ENCODE measurements at places on chromosomes 11 and 22.
A peak's percentile ranks its signal among the peaks of the same experiment; 100 is the strongest.

- no peak for DNase-seq
These were observed 525.5 kb downstream of the SOX6 start for GRCh38 chr11:15830741-15831428.

DNA sequence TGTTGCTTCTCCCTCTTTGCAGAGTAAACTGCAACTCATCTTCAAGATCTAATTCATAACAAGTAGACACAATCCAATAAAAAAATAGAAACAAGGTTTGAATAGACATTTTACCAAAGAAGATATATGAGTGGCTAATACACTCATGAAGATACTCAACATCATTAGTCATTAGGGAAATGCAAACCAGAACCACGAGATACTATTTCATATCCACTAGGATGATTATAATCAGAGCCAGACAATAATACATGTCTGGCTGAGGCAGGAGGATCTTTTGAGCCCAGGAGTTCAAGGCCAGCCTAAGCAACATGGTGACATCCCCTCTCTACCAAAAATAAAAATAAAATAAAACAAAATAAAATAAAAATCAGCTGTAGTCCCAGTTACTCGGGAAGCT lies 85.0 kb downstream of the ATG16L2 start:
- no peak for DNase-seq

DNA sequence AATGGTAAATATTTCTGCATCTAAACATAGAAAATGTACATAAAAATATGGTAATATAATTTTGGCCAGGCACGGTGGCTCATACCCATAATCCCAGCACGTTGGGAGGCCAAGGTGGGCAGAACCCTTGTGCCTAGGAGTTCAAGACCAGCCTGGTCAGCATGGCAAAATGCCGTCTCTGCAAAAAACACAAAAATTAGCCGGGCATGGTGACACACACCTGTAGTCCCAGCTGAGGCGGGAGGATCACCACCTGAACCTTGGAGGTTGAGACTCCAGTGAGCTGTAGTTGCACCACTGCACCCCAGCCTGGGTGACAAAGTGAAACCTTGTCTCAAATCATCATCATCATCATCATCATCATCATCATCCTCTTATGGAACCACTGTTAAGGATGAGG lies 230.6 kb upstream of the NCAM1 start:
- DNase-seq = no peak

DNA sequence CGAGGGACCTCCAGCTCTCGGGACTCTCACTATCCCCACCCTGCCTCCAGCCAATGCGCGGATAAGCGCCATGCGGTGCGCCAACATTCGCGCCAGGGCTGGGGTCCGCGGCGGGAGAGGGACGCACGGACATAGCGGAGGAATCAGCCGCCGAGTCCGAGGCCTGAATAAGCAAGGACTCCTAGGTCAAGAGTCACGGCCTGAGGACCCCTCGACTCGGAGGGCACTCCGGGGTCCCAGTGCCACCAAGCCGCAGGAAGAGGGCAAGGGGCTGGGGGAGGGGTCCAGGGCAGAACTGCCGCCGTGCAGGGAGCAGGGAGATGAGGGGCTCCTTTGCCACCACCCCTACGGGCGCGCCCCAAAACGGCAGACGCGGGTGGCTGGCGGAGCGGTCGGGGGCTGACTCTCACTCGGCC lies 552 bp downstream of the DSCAML1 start:
- no peak for DNase-seq

DNA sequence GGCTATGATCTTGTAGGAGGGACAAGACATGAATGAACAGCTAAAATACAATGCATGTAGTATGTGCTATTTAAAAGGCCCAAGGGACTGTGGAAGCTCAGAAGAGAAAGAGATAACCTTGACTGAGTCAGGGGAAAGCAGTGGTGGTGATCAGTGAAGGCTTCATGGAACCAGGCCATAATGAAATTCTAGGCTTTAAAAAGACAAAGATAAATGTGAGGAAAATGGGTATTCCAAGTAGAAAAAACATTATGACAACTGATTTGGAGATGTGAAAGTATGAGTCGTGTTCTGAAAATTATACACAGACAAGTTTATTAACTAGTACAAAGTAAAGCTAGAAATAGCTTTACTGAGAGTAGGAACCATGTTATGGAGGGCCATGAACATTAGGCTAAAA lies 189.8 kb downstream of the SOX6 start:
- DNase-seq = no peak

DNA sequence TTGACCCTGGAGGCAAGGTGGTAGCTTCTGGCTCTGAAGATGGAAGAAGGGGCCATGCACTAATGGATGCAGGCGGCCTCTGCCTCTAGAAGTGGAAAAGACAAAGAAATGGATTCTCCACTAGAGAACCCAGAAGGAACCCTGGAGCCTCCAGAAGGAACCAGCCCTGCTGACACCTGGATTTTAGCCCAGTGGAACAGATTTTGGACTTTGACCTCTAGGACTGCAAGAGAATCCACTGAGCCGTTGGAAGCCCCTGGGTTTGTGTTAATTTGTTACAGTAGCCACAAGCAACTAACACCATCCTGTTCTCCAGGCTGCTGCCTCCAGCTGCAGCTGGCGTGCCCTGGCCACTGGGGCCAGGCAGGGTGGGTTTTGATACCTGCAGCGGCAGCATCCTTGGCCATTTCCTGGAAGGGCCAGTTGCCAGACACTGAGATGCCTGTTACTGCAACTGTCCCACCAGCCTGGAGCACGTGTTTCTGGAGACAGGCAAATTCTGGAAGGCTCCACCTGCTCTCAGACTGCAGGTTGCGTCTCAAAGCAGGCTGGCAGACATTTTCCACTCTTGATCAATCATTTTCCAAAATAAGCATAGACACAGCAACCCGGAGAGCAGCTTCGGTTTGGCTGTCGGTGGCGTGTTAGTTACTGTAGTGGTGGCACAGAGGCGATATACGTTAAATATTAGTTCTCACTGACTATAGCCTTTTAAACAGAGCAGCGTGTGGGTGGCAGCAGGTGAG lies 76.8 kb upstream of the PARVG start:
- DNase-seq = no peak

GRCh38 chr11:76263166-76263565 lies 56.9 kb upstream of the WNT11 start:
- no peak for DNase-seq

- no peak for DNase-seq
These were observed 98.5 kb upstream of the RTL6 start for GRCh38 chr22:44596396-44597125.

DNA sequence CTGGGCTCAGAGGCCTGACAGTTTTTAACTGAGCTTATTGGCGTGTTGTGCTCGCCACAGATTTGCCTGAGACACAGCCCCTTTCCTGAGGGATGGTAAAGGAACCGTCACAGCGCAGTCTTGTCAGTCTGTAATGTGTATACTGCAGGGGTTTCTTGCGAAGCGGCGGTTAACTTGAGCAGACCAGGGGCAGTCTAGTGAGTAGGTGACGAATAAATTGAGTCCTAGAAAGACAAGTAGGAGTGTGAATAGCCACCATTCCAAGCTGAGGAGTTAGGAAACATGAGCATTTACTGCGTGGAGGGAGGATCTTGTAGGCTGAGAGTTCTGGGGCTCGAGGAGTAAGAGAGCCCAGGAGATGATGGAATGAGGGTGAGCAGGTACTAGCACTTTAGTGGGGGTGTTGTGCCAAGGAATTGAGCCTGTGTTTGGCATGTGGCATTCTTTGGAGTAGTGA lies 1.4 kb downstream of the MED15 start:
- no peak for DNase-seq

DNA sequence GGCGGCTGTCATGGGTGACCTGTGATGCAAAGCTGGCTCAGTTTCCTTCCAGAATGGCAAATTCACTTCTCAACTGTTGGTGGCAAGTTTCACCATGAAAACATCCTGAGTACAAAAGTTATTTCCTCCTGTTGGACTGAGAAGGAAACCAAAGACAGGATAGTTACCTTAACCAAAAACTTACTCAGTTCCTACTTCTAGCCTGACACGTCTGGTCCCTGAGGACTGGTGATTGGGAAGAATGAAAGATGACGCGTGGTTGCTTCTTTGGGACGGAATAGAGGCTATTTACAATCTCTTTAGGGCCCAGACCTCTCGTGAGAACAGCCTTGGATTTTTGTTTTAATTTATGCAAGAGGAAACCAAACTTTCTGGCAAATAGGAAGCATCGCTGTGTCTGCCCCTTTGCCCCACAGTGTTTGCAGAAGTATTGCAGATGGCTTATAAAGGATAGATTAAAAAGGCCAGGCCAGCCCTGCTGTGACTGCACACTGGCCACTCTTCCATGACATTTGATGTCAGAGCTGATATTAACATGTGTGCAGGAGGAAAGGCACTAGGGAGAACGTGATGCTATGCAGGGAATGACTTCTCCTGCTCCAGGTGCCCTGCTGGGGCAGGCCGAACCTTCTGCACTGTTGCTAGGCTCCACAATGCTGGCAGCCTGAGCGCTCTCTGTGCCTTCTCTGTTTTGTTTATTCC lies 7.6 kb downstream of the VPS26B start:
- DNase-seq = no peak

GRCh38 chr11:130369141-130369691 lies 54.5 kb upstream of the ZBTB44 start:
- peak; percentile 88 for DNase-seq

GRCh38 chr11:14971865-14972580 lies at the start of gene CALCA:
TSS of gene CALCA (minus strand) at chr11:14972351. CDS start at chr11:14971192, 1,159 bp downstream.
- no peak for DNase-seq

- no peak for DNase-seq
These were observed 46.5 kb downstream of the PISD start for GRCh38 chr22:31615491-31615860.

DNA sequence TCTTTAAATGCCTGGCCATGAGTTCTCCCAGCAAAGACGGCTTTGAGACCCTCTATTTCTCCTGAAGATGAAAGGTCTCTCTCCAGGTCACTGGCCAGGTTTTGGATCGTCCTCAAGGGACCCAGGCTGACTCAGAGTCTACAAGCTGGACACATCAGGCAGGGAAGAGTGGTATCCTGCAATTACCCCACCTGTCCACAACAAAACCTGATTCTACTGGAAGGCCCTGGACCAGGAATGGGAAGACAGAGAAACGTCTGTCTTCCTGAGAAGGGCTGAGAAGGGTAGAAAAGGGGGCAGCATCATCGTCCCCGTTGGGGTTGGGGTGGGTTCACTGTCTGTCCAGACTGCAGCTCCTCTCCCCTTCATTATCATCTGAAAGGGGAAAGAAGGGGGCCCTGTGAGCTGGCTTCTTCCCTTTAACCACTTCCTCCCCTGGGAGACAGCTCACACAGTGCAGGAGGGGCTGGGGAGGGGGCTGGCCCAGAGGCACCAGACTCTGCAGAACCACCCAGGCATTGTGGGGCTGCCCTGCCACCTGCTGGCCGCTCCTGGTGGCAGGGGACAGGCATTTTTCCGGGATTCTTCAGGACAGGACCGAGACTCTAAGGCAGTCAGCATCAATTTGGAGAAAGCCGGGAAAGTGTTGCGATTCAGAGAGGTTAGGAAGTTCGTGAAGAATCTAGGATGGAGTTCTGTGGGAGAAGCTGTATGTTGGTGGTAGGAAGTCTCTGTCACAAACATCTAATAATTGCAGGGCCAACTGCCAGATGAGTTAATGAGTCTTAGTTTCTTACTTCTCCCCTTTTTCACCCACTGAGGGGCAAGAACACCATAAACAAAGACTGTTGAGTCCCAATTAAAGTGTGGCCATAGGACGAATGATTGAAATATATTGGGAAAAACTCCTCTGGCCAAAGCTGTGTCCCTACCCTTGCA lies 57.6 kb downstream of the SYN3 start:
- DNase-seq = peak; percentile 25

DNA sequence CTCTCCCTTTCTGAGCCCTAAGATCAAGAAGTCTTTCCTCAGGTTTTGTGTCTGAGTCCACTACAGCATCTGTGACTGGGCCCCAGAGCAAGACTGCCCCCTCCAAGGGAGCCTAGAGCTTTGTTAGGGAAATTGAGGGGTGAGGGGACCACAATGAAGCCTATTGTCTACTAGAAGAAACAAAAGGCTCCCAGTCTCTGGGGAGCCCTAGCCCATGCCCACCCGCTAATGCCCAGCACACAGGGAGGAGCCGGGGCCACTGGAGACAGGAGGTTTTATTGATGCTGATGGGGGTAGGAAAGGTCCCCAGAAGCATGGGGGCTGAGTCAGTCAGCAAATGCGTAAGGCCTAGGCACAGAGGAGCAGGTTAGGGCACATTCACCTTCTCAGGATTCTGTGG lies 14.0 kb downstream of the RHOG start:
- no peak for DNase-seq

- no peak for DNase-seq
These were observed 42.4 kb upstream of the WNT7B start for GRCh38 chr22:46019351-46019750.

DNA sequence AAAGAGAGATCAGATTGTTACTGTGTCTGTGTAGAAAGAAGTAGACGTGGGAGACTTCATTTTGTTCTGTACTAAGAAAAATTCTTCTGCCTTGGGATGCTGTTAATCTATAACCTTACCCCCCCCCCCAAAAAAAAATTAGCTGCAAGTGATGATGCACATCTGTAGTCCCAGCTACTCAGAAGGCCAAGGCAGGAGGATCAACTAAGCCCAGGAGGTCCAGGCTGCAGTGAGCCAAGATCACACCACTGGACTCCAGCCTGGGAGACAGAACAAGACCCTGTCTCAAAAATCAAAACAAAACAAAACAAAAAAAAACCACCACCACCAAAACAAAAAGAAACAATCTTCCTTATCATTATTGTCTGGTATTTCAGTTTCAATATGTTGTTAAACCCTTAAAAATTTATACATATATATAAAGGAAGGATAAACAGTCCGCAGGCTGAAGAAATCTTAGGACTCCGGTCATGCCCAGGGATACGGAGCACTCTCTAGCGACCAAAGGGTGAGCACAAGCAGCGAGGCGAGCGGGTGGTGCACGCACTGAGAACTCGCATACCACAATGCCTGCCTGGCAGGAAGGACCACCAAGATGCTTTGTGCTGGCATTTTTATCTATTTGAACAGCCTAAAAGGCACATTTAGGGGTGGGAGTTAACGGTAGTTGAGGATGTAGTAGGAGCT lies 6.4 kb downstream of the POLDIP3 start:
- no peak for DNase-seq

- DNase-seq = no peak
These were observed 983.3 kb downstream of the OPCML start for GRCh38 chr11:132549001-132549400.
